Lower lobe of right lung (tissue), 2 donors: ENCODE measurements at places on chromosomes 7 and 10. TPM values are rescaled to one million over a fixed set of nuclear protein-coding genes. Genes with fewer than 3 reads are reported as not detected.
A peak's percentile ranks its signal among the peaks of the same experiment; 100 is the strongest.

GRCh38 chr10:33117816-33118215 is 159.8 kb upstream of the ITGB1 start:
- H3K36me3 ChIP-seq = no peaks in the 10 kb centered on the region
- no peak overlapping the region for H3K27ac ChIP-seq
- peaks cover 42% of the 10 kb centered on the region for H3K4me1 ChIP-seq
- H3K27me3 ChIP-seq = no peaks in the 10 kb centered on the region
- H3K4me3 ChIP-seq = no peak overlapping the region

The ASAH2 gene
- total RNA-seq = not detected

DNA sequence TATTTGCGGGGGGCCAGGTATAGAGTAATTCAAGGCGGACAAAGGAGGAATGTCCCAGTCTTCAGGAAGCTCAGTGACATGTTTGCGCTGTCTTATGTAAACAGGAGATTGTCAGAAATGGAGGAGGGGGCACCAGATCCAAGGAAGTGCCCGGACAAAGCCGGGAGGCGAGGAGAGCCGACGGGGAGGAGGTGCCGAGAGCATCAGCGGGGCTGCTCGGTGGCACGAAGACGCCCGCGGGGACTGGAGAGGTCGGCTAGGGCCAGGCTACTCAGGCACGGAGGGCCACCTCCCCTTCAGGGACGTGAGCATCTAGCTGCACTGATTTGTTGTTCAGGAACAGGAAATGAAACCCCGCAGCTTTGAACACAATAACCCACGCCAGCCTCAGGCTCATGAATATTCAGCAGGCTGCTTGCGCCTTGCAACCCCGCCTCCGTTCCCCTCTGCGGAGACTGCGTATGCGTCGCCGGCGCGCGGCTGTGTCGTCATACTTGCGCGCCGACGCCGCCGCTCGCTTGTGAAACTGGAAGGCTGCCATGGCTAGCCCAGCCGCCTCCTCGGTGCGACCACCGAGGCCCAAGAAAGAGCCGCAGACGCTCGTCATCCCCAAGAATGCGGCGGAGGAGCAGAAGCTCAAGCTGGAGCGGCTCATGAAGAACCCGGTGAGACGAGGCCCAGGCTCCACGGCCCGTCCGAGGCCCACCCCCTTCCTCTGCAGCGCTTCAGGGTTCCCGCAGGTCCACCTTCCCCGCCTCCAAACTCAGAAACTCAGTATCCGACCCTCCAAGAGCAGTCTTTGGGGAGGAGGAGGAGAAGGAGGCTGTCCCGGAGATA is at the start of gene PRKRIP1:
TSS of gene PRKRIP1 (plus strand) at position 491 of the 837 bp plus-strand sequence. CDS start at position 540, 49 bp downstream.
- no peaks in the 10 kb centered on the region for H3K27me3 ChIP-seq
- peak within 1 kb of the TSS; percentile 98 for H3K4me3 ChIP-seq
- peak; percentile 91 for DNase-seq
- peaks cover 15% of the 10 kb centered on the region for H3K4me1 ChIP-seq
- peaks cover 38% of the 10 kb centered on the region for H3K36me3 ChIP-seq

- no peak for DNase-seq
- no peak overlapping the region for H3K4me3 ChIP-seq
- no peak overlapping the region for H3K27ac ChIP-seq
- H3K36me3 ChIP-seq = peaks cover 4% of the 10 kb centered on the region
Observed at GRCh38 chr10:50514995-50515394, 108.8 kb downstream of the SGMS1 start.

GRCh38 chr7:7327423-7327822 is 145.1 kb downstream of the C1GALT1 start:
- H3K36me3 ChIP-seq = no peaks in the 10 kb centered on the region
- H3K27ac ChIP-seq = no peak overlapping the region

The NKX2-3 gene
- total RNA-seq = not detected

- peaks cover 9% of the 10 kb centered on the region for H3K4me1 ChIP-seq
- no peak overlapping the region for H3K27ac ChIP-seq
Observed at GRCh38 chr7:130123501-130123900, 53.2 kb downstream of the KLHDC10 start.

The C10orf62 gene
- total RNA-seq = not detected

DNA sequence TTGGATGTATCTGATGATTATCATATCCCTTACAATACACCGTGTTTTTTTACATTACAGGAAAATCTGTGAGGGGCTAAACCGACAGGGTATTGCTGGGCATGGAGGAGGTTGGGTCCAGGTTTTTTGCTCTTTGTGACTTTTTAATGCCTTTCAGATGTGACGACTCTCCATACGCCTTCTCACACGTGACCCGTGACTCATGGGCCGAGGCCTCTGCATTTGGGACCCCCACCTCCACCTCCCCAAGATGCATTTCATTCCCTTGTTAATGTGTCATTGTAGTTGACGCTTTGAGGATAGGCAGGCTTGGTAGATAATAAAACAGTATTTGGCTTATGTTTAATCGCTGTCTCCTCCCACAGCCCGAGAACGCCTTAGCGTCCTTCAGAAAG is 95.3 kb downstream of the CUX1 start:
- peaks cover 27% of the 10 kb centered on the region for H3K36me3 ChIP-seq
- no peaks in the 10 kb centered on the region for H3K27me3 ChIP-seq
- H3K4me3 ChIP-seq = no peak overlapping the region
- peaks cover 29% of the 10 kb centered on the region for H3K4me1 ChIP-seq
- no peak for DNase-seq
- H3K27ac ChIP-seq = no peak overlapping the region
